Right ventricle myocardium superior (tissue), 1 donor: ENCODE measurements at places on chromosomes 12 and 14. TPM values are rescaled to one million over a fixed set of nuclear protein-coding genes. Genes with fewer than 3 reads are reported as not detected.
A peak's percentile ranks its signal among the peaks of the same experiment; 100 is the strongest.

DNA sequence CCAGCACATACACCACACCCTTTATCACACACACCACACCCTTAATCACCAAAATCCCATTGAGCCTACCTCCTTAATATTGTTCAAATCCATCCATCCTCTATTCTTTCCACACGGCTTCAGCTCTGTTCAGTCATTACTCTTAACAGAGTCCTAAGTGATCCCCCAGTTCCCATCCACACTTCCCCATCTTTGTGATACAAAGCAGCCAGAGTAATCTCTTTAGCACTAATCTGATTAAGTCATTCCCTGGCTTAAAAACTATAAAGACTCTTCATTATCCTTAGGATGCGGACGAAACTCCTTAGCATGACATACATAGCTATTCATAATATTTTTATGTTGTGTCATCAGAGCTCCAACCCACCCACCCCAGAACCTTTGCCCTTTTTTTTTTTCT, 14.7 kb upstream of the MFAP5 start:
- no peak for DNase-seq

DNA sequence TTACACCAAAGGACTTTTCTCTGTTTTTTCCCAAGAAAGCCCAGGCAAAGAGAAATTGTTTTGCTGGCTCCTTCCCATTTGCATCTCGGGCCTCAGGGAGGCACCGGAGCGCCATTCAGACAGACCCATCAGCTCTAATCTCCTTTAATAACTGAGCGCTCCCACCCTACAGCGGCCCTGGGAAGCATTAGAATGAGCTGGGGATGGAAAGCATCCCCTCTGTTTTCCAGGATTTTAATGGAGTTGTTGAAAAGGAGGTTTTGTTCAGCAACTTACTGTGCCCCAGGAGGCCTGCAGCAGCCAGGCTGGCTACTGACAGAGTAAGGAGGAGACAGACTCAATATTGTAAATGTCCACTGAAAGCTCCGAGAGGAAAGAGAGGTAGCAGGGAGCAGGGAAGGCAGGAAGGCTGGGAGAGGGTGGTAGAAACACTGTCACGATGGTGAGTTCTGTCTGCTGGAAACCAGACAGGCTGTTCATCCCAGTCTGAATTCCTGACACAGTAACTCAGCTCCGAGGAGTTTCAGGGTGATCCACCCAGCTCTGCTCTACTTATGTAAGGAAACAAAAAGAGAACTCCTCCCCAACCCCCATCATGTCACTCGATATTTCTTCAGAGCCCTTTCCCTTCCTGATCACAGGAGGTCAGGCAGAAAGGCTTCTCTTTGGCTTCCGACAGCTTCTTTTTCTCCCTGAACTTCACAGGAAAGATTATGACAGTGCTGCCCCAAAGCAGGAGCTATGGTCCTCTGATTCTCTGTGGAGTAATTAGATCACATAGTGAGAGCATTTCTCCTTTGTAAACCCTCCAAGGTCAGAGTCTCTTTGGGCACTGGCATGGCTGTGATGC, 62.5 kb upstream of the TMEM132D start:
- DNase-seq = no peak

DNA sequence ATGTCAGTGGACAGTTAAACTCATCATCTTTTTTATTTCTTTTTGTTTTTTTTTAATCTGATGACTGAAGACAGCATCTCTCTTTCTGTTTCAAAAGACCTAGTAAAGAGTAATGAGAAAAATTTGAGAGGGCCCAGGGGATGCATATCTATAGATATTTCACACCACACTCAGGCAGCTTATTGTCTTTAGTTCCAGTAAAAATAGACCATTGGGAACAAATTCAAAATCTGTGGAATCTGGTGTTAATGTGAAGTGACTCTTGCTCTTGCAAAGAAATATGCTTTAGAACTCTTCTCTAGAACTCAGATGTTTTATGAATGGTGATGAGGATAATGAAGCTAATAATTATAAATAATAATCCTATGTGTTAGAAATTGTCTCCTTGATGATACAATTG, 214.5 kb upstream of the ATP2B1 start:
- DNase-seq = no peak

DNA sequence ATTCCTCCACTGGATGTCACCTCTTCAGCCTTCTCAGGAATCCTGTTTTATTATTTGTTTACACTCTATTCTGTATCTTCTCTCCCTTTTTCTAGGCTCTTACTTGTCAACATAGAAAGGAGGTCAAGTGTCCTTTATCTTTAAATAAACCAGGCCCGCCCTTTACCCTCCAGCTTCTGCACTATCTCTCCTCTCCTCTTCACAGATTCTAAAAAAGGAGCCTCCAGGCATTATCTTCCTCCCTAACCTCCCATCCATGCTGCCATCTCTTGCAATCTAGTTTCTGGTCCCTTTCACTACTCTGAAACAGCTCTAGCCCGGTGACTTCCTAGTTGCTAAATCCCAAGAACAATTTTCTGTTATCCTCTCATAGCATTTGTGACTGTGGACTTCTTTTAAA, 24.1 kb upstream of the ARID2 start:
- no peak for DNase-seq

Gene SLC5A8
- total RNA-seq = not detected

Gene ELK3
- 18.9 TPM for total RNA-seq

Gene FAM186B
- total RNA-seq = 0.46 TPM

DNA sequence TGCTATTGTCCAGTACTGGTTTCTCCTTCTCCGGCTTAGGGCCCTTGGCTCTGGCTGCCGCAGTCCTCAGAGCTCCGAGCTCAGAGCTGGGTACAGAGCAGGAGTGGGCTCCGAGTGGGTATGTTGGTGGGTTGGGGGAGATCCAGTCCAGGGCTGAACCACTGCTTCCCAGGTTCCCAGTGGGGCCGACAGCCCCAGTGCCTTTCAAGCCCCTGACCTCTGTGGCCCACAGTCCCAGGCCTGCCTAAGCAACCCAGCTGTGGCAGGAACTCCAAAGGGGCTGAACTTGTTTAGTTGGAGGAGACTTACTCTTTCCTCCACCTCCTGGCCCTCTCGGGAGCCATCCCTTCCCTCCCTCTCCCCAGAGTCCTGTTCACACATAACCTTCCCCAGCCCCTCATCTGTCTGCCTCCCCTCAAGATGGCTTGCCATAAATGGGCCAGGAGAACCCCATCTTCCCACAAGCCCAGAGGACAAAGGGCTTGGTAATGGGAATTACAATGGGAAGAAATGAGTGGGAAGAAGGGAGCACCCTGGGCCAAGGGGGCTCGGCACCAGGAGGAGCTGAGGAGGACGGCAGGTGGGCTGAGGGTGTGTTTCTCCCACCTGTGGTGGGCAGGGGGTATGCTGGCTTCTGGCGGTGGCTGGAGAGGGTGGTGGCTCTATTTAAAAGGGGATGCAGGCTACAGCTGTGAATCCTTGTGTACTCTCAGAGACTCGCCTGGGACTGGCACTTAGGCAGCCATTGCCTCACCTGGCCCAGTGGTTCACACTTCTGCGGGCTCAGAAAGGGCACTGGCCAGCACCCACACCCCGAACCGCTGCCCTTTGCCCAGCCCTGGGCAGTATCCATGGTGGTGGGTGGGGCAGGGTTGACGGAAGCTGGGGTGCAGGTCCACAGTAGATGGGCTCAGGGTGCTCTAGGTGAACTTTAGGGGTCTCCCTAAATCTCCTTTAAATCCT, 3.8 kb upstream of the MYH6 start:
- DNase-seq = peak; percentile 48

Gene C1QL4
- total RNA-seq = not detected

DNA sequence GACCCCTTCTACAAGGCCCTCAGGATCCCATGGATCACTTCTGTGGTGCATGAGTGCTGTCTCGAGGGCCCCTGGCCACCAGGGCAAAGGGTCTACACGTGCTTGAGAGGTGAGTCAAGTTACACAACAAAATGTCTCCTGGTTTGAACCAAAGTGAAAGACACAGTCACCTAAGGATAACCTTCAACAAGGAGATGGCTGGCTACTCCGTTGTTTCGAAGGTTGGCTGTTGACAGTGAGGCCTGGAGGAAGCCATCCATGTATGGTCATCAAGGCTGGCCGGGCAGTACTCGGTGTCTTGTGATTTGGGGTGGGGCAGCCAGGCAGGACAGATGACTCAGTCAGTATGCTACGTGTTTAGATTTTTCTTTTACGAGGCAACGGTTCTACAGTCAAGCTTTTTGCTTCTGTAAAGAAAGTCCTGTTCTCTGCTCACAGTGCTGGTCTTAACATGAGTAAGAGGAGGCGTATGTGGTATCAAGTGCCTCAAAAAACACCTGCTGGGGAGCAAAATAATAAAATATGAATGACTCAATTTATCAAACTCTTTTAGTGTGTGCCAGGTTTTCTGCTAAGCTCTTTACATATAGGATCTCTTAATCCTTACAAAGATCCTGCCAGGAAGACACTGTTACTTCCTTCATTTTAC, 18.0 kb upstream of the NT5DC3 start:
- DNase-seq = no peak

Gene SLC39A2
- total RNA-seq = not detected

Gene NOC4L
- total RNA-seq = 9.5 TPM

DNA sequence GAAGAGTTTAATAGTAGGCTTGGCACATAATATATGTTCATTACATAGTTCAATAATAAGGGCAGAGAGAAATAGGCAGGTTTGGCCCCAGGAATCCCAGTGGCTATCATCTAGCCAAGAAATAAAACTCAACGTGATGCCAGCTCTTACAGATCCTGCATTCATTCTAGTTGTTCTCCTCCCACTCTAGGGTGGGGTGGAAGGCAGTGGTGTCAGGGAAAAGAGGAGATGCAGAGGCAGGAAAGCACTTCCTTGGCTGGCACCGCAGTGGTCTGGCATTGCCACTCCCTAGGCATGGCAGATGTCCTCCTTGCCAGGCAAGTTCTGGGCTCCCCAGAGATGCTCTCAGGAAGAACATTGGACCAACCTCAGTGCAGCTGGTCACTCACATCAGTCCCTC, 383.6 kb downstream of the GRIN2B start:
- DNase-seq = no peak

Gene DPY19L2
- total RNA-seq = 41.3 TPM
